ENCODE measurements at places on chromosomes 5 and 9. TPM values are rescaled to one million over a fixed set of nuclear protein-coding genes. Genes with fewer than 3 reads are reported as not detected.

The ZDHHC11B gene
- 6.2 TPM for total RNA-seq

The CCL27 gene
- not detected for total RNA-seq

The TMC1 gene
- not detected for total RNA-seq

The PCDHGA6 gene
- 11.2 TPM for total RNA-seq

The GARNL3 gene
- total RNA-seq: 23.6 TPM

The MOB3B gene
- 6.0 TPM for total RNA-seq

The LEAP2 gene
- 9.6 TPM for total RNA-seq

The SLC34A3 gene
- 0.33 TPM for total RNA-seq

The MAP1B gene
- 30.4 TPM for total RNA-seq

The ENC1 gene
- total RNA-seq: 116 TPM

The OR13C8 gene
- total RNA-seq: not detected

DNA sequence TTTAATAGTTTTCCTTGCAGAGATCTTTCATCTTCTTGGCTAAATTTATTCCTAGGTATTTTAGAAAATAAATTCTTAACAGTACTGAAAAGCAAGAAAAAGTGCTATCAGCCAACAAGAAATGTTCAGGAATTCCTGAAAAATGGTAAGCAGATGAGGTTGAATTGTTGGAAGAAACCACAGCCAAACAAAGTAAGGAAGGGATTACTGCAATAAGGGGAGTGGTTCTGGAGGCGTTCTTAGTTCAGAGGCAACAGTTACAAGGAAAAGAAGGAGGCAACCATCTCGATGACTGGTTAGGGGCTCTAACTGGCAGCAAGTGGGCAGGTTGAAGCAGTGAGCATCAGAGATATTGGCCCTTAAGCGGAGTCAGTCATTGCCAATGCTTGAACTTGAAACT lies 12.8 kb upstream of the OR13J1 start:
- H3K4me1 ChIP-seq: no peaks in the 10 kb centered on the region
- H3K4me3 ChIP-seq: no peak overlapping the region
- DNase-seq: no peak
- H3K36me3 ChIP-seq: no peaks in the 10 kb centered on the region

GRCh38 chr5:157708866-157709265 lies 22.4 kb upstream of the THG1L start:
- H3K36me3 ChIP-seq: no peaks in the 10 kb centered on the region
- H3K27me3 ChIP-seq: no peaks in the 10 kb centered on the region
- H3K27ac ChIP-seq: no peak overlapping the region
- no peak for DNase-seq

DNA sequence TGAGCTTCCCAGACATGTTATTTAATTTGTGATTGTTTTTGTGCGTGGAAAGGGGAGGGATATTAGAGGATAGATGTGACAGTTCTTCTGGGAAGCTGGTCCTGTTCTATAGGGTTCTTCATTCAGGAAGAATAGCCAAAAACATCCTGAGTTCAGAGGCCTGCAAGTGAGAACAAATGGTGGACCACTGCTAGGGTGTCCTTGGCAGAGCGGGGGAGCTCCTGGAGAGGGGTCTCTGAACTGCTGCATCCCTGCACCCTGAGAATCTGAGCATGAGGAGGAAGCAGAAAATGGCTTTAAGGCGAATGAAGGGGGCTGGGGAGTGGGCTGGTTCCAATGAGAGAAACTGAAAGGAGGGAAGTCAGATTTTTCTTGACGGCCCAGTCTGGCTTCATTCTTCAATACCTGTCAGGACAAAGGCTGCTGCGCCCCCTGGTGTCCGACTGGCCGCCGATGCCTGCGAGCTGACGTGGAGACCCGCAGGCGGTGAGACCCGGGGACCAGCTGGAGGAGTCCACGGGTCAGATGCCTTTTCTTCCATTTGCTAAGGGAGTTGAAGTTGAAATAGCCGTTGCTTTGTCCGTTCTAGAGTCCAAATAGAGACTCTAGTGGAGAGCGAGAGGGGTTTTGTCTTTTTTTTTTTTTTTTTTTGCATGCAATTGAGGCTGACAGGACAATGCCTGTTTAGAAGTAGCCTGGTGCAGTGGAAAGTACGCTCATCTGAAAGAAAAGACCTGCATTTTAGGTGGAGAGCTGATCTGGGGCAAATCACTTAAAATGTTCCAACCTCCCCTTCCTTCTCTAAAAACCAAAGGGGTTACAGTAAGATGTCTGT lies 39.5 kb upstream of the NFIB start:
- peaks cover 15% of the 10 kb centered on the region for H3K27me3 ChIP-seq
- no peak overlapping the region for H3K27ac ChIP-seq
- peaks cover 16% of the 10 kb centered on the region for H3K4me1 ChIP-seq
- no peaks in the 10 kb centered on the region for H3K36me3 ChIP-seq
- DNase-seq: peak; percentile 93

- H3K4me1 ChIP-seq: no peaks in the 10 kb centered on the region
- no peaks in the 10 kb centered on the region for H3K27me3 ChIP-seq
- no peak overlapping the region for H3K27ac ChIP-seq
- H3K36me3 ChIP-seq: no peaks in the 10 kb centered on the region
- no peak for DNase-seq
Measured at GRCh38 chr5:79535477-79536192, 21.7 kb upstream of the HOMER1 start.

DNA sequence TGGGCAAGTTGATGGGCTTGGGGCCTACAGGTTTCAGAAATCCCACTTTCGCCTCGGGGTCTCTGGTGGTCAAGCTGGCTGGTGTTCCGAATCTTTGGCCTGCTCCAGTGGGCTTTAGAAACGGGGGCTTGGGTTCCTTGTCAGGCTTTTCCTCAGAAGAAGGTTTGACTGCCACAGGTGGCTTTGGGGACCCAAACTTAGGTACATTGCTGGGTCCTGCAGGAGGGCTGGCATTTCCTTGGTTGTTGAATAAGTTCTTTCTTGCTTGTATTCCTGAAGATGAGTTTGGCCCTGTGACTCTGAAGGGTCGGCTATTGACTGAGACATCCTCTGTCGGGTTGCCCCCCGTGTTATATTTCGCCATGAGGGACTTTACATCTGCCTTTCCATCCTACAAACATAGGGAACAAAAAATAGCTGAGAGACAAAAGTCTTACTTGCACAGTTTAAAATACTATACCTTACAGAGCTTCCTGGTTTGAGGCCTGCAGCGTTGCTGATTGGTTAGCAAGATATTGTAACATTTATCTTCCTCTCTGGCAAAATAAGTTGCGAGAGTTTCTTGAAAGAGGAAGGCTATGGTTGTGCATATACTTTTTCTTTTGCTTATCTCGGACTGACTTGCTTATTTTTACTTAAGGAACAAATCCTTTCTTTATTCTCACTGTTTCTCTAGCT lies 16.6 kb downstream of the FYB1 start:
- no peaks in the 10 kb centered on the region for H3K4me1 ChIP-seq
- no peak for DNase-seq
- no peaks in the 10 kb centered on the region for H3K27me3 ChIP-seq
- H3K4me3 ChIP-seq: no peak overlapping the region

DNA sequence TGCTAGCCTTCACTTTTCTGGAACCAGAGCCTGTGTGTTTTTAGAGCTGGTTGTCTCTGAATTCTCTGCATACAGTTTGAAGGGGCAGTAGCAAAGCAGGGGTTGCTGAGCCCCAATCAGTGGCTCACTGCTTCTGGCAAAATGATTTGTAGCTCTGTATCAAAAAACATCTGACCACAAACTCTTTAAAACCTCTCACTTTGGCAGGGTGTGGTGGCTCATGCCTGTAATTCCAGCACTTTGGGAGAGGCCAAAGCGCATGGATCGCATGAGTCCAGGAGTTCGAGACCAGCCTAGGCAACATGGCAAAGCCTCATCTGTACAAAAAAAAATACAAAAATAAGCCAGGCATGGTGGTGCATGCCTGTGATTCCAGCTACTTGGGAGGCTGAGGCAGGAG lies 28.3 kb upstream of the APC start:
- no peak for DNase-seq
- peaks cover 30% of the 10 kb centered on the region for H3K4me1 ChIP-seq
- H3K4me3 ChIP-seq: no peak overlapping the region
- H3K27me3 ChIP-seq: no peaks in the 10 kb centered on the region

DNA sequence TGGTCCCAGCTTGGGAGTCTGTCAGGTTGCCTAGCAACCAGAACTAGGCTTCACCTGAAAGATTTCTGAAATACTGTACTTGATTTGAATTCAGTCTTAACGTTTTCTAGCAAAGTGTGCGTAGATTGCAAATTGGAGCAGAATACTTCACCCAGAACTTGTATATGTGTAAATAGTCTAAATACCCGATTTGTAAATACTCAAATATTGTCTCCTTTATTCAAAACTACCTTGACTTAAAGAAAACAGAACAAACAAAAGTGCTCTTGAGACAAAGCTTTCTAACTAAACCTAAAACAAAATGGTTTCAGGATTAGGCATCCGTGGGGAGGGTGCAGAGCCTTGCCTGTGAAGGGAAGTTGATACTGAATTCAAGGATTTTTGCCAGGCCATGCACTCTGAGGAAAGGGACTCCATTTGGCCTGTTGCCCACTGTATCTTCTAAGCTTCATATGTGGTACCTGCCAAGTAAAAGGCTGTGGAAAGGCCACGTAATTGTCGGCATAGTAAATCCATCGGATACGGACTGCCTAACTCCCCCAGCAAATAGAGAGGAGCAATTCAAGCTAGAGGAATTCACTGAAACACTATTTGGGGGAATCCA lies 744 bp upstream of the HMGCS1 start:
- no peak overlapping the region for H3K4me3 ChIP-seq
- H3K36me3 ChIP-seq: no peaks in the 10 kb centered on the region
- peaks cover 43% of the 10 kb centered on the region for H3K4me1 ChIP-seq
- H3K27ac ChIP-seq: peak overlapping the region; percentile 92
- no peaks in the 10 kb centered on the region for H3K27me3 ChIP-seq

GRCh38 chr9:93827545-93828330 lies 127.4 kb downstream of the BARX1 start:
- no peaks in the 10 kb centered on the region for H3K27me3 ChIP-seq
- DNase-seq: peak; percentile 72
- H3K4me1 ChIP-seq: peaks cover 3% of the 10 kb centered on the region
- H3K36me3 ChIP-seq: no peaks in the 10 kb centered on the region

- H3K4me1 ChIP-seq: no peaks in the 10 kb centered on the region
- H3K27ac ChIP-seq: no peak overlapping the region
- no peak overlapping the region for H3K4me3 ChIP-seq
- DNase-seq: no peak
Measured at GRCh38 chr5:108193021-108193795, 188.7 kb downstream of the FBXL17 start.

DNA sequence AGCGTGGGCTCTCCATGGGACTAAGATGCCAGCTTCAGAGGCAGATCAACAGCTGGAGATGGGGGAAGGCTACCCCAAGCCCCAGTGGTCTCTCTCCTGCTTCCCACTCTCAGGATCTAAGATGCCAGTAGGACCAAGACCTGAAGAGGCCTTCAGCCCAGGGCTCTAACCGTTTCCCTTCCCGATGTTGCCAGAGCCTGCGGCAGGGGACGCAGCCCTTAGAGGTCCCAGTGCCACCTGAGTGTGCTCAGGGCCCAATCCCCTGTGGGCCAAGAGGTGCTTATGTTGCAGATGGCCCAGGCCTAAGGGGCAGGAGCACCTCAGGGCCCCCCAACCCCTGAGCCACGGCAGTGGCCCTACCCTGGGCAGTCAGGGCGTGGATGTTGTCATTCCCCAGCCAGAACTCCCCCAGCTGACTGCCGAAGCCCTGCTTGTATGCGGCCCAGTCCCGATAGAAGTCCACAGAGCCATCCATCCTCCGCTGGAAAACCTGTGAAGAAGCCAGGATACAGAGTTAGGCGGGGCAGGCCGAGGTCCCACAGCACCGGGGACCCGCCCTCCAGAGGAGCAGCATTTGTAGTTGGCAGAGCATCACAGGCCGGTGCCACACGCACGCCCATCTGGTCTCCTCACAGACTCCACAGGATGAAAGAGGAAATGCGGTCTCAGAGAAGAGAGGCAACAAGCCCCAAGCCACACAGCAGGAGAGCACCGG lies 5.4 kb downstream of the FCN1 start:
- no peaks in the 10 kb centered on the region for H3K36me3 ChIP-seq
- H3K27me3 ChIP-seq: no peaks in the 10 kb centered on the region
- no peak overlapping the region for H3K27ac ChIP-seq
- no peak overlapping the region for H3K4me3 ChIP-seq
- no peak for DNase-seq

DNA sequence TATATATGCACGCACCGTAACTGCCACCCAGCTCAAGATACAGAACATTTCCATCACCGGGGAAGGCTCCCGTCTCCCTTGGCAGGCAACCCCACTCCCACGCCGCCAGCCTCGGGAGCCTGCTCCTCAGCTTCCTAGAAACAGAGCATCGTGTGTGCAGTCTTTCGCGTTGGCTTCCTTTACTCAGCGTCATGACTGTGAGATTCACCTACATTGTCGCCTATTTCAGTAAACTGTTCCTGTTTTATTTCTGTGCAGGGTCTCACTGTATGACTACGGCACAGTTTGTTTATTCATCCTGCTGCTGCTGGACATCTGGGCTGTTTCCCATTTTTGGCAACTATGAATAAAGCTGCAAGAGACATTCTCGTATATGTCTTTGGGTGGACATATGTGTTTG lies 90.7 kb downstream of the STK10 start:
- no peak for DNase-seq
- H3K4me3 ChIP-seq: no peak overlapping the region
- H3K4me1 ChIP-seq: no peaks in the 10 kb centered on the region
- H3K27me3 ChIP-seq: no peaks in the 10 kb centered on the region

GRCh38 chr5:180652771-180653170 lies 3.4 kb upstream of the FLT4 start:
- no peaks in the 10 kb centered on the region for H3K27me3 ChIP-seq
- DNase-seq: no peak
- peaks cover 15% of the 10 kb centered on the region for H3K4me1 ChIP-seq
- H3K27ac ChIP-seq: no peak overlapping the region
- no peak overlapping the region for H3K4me3 ChIP-seq

- H3K4me3 ChIP-seq: no peak overlapping the region
- H3K4me1 ChIP-seq: peaks cover 31% of the 10 kb centered on the region
- H3K36me3 ChIP-seq: no peaks in the 10 kb centered on the region
- H3K27me3 ChIP-seq: no peaks in the 10 kb centered on the region
- peak overlapping the region; percentile 80 for H3K27ac ChIP-seq
Measured at GRCh38 chr5:16866795-16867576, 69.1 kb downstream of the MYO10 start.

DNA sequence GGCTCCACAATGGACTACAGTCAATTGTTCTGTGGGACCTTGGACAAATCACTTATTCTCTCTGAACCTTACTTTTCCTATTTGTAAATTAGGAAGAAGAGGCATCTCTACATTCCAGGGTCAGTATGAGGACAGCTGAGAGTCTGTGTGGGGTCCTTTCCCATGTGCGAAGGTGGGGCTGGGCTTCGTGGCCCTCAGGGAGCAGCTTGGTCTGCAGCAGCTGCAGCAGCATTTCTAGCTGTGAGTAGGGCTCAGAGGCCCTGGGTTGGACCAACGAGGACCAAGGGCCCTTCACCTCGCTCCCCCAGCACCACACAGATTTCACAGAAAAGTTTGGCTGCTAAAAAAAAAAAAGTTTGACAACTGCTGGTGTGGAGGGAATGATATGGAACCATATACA lies 9.4 kb upstream of the DDX41 start:
- DNase-seq: no peak
- no peak overlapping the region for H3K27ac ChIP-seq
- no peaks in the 10 kb centered on the region for H3K4me1 ChIP-seq
